Ovary (tissue), 10 donors: ENCODE measurements at places on chromosomes 11 and 22. TPM values are rescaled to one million over a fixed set of nuclear protein-coding genes. Genes with fewer than 3 reads are reported as not detected.
A peak's percentile ranks its signal among the peaks of the same experiment; 100 is the strongest.

DNA sequence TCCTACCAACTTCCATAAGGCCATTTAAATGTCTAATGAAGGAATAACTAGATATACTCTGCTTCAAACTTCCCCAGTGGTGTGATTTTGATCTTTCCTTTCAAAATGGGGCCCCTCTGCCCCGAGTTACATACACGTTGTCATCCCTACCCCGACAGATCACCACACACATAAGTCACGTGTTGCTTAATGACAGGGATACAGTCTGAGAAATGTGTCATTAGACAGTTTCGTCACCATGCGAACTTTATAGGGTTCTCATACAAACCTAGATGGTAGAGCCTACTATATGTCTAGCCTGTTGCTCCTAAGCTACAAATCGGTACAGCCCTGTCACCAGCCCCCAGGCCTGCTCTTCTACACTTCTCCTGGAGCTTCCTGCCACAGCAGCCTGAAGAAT is 49.8 kb upstream of the SCUBE2 start:
- no peaks in the 10 kb centered on the region for H3K4me1 ChIP-seq
- H3K27me3 ChIP-seq: no peaks in the 10 kb centered on the region
- DNase-seq: no peak

DNA sequence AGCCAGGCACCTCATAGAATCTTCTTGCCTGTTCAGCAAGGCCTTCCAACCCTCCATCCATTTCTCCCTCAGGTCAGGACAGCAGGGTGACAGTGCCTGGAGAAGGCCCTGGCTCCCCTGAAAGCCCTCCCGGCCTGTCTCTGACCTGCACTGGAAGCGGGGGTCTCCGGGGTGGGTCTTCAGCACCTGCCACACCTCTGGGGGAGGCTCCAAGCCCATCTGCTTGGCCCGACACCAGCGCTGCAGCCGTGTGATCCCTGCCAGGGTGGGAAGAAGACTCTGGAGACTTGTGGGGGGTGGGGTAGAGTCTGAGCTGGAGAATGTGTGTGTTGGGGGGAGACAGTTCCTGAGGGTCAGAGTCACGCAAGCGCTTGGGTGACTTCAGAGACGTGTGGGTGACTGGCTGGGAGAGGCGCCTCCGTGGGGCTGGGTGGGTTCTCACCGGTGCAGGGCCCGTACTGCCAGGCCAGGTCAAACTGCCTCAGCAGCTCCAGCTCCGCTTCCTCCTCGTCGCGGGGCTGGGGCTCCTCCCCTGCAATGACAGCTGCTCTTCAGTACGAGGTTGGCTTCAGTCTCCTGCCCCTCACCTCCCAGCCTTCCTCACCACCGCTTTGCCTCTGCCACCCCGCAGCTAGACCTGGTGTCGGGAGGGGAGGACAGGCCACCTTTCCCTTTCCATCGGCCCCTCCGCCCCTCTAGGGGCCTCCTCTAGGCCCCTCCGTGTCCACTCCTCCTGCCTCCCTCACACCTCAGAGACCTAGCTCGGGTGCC is 615 bp downstream of the POLD4 start:
- H3K36me3 ChIP-seq: no peaks in the 10 kb centered on the region
- H3K4me1 ChIP-seq: peaks cover 22% of the 10 kb centered on the region
- peak; percentile 65 for DNase-seq
- no peaks in the 10 kb centered on the region for H3K27me3 ChIP-seq

GRCh38 chr11:100105255-100105981 is 581.7 kb upstream of the ARHGAP42 start:
- DNase-seq: no peak
- no peak overlapping the region for H3K4me3 ChIP-seq

- no peaks in the 10 kb centered on the region for H3K27me3 ChIP-seq
- H3K36me3 ChIP-seq: no peaks in the 10 kb centered on the region
- H3K4me1 ChIP-seq: peaks cover 8% of the 10 kb centered on the region
- no peak overlapping the region for H3K4me3 ChIP-seq
These were observed 194.7 kb downstream of the BRD1 start for GRCh38 chr22:49633010-49633324.

- H3K27me3 ChIP-seq: no peaks in the 10 kb centered on the region
- H3K4me3 ChIP-seq: no peak overlapping the region
- DNase-seq: no peak
- no peak overlapping the region for H3K27ac ChIP-seq
- H3K4me1 ChIP-seq: no peaks in the 10 kb centered on the region
These were observed 11.0 kb downstream of the MRGPRG start for GRCh38 chr11:3207526-3208189.

PARVG gene
- 3.2 TPM for total RNA-seq

DNA sequence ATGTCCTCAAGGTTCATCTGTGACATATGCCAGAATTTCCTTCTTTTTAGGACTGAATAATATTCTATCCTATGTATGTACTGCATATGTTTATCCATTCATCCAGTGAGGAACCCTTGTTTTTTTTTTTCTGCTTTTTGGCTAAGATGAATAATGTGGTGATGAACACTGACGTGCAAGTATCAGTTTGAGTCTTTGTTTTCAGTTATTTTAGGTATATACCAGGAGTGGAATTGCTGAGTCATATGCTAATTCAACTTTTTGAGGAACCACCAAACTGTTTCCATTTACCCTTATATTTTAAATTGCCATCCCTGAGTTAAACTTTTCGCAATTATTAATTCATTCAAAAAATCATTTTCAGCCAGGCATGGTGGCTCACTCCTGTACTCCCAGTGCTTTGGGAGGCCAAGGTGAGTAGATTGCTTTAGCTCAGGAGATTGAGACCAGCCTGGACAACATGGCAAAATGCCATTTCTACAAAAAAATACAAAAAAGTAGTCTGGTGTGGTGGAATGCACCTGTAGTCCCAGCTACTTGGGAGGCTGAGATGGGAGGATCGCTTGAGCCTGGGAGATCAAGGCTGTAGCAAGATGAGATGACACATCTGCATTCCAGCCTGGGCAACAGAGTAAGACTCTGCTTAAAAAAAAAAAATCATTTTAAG is 64.2 kb downstream of the MICAL2 start:
- no peaks in the 10 kb centered on the region for H3K27me3 ChIP-seq
- no peak overlapping the region for H3K27ac ChIP-seq
- no peaks in the 10 kb centered on the region for H3K4me1 ChIP-seq
- DNase-seq: no peak
- H3K36me3 ChIP-seq: no peaks in the 10 kb centered on the region

DNA sequence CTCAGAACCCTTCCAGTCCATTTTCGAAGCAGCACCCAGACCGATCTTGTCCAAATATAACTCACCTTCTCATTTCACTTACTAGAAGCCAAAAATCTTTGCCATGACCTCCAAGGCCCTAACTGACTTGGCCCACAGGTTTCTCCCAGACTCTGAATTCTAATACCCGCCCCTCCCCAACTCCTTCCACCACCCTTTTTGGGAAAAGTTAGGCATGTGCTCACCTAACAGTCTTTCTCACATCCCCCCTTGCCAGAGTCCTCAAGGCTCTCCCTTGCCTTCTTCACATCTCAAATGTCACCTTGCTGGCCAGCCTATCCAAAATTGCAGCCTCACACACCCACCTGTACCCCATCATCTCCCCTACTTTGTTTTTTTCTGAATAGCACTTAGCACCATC is 369.3 kb downstream of the NXPE2 start:
- no peaks in the 10 kb centered on the region for H3K4me1 ChIP-seq
- H3K27me3 ChIP-seq: no peaks in the 10 kb centered on the region
- DNase-seq: no peak
- no peaks in the 10 kb centered on the region for H3K36me3 ChIP-seq

DNA sequence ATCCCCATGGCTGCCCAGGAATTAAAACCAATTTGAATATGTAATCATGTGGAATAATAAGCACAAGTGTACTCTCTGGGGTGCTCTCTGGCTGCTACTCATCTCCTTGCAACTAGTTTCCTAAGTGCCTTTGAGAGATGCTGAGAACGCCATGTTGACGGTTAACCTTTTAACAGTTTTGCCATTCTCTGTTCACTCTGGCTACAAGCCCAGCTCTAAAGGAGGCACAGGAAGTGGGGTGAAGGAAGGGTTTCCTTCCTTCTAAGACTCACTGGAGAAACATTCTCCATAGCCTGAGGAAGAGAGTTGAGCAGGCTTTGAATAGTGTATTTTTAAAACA is 122.0 kb upstream of the ZC3H12C start:
- H3K4me3 ChIP-seq: no peak overlapping the region
- H3K4me1 ChIP-seq: peaks cover 3% of the 10 kb centered on the region
- no peaks in the 10 kb centered on the region for H3K36me3 ChIP-seq
- H3K27ac ChIP-seq: no peak overlapping the region

ARL2 gene
- 101 TPM for total RNA-seq

MYEOV gene
- not detected for total RNA-seq
